Hypothalamus (tissue), 51 donors: ENCODE measurements at places on chromosomes 11 and 22.

DNA sequence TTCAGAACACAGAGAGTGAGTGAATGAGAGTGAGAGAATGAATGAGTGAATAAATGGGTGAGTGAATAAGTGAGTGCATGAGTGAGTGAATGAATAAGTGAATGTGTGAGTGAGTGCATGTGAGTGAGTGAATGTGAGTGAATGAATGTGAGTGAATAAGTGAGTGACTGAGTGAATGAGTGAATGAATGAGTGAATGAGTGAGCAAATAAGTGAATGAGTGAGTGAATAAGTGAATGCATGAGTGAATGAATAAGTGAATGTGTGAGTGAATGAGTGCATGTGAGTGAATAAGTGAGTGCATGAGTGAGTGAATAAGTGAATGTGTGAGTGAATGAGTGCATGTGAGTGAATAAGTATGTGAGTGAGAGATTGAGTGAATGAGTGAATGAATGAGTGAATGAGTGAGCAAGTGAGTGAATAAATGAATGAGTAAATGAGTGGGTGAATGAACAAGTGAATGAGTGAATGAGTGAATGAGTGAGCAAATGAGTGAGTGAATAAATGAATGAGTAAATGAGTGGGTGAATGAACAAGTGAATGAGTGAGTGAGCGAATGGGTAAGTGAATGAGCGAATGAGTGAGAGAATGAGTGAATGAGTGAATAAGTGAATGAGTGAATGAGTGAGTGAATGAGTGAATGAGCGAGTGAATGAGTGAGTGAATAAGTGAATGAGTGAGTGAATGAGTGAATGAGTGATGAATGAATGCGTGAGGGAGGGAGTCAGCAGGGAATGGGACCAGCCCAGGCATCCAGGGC is 21.3 kb upstream of the MUC5B start:
- no peak for DNase-seq

DNA sequence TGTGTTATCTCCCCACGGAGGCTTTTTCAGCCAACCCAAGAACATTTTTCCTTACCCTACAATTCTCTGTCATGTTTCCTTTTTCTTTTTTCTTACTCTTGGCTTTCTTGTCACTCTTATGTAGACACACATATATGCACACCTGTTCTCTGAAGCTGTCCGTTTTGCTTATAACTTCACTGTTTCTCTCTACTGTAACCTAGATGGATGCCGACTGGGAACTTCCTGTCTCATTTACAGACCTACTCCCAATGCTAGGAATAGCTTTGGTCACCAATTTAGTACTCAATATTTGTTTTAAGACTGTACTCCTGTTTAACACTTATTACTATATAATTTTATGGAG is 9.9 kb upstream of the CASP12 start:
- DNase-seq: no peak

DNA sequence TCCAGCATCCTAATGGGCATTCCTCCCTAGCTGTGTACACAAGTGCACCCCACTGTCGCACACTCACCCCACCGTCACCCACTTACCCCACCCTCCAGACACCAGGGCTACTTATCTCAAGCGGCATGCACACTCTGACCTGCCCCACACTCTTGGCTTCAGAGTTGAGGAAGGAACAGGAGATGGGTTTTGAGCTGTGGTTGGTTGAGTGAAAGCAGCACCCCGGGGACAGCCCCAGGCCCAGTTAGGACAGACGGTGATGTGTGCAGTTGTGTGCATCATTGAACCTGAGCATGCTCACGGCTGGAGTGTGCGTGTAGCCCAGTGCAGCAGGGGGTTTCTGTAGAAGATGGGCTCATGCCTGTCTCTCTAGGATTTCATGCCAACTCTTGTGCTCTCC is 32.5 kb downstream of the AHNAK start:
- no peak for DNase-seq

GRCh38 chr22:45318558-45319323 is 9.0 kb downstream of the FAM118A start:
- no peak for DNase-seq

DNA sequence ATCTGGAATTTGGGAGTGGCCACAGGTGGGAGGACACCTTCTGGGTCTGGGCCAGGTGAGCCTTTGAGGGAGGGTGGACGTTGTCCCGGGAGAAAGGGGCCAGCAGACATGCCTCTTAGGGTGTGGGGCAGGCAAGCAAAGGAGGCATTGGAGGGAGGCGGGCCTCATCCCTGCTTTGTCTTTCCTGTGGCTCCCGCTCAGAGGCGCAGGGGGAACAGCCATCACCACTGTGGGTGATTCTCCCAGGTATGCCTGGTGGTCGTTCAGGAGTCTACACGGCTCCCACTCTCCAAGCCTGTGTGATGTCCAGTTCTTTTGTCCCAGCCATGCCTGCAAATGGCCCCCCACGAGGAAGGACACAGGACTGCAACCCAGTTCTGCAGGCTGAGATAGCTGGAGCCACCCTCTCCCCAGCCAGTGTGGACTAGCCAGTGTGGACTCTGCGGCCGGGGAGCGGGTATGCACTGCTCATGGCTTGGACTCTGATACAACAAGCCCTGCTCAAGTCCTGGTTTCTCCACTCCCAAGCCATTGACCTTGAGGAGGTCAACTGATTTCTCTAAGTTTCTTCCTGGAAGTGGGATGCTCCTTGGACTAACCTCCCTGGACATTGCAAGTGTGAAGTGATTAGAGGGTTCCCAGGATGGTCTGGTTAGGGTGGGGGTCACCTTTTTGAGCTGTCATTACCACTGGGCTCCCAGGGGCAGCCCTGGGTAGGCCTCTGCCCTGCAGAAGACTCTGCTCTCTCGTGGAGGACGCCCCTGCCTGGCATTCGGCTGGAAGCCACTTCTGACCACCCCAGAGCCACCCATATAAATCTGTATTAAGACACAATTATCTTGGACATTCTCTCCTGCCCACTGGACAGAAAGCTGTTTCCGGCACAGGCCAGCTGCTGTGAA is 1151.2 kb downstream of the BRD1 start:
- no peak for DNase-seq

DNA sequence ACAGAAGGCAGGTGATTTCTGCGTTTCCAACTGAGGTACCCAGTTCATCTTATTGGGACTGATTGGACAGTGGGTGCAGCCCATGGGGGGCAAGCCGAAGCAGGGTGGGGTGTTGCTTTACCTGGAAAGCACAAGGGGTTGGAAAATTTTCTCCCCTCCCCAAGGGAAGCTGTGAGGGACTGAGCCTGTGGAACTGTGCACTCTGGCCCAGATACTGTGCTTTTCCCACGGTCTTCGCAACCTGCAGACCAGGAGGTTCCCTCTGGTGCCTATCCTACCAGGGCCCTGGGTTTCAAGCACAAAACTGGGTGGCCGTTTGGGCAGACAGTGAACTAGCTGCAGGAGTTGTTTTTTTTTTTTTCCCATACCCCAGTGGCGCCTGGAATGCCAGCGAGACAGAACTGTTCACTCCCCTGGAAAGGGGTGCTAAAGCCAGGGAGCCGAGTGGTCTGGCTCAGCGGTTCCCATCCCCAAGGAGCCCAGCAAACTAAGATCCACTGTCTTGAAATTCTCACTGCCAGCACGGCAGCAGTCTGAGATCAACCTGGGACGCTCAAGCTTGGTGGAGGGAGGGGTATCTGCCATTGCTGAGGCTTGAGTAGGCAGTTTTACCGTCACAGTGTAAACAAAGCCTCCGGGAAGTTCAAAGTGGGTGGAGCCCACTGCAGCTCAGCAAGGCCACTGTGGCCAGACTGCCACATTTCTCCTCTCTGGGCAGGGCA is 97.2 kb downstream of the JRKL start:
- DNase-seq: no peak

GRCh38 chr11:69220561-69221051 is 64.9 kb downstream of the SMIM38 start:
- DNase-seq: no peak

- no peak for DNase-seq
These were observed 741.1 kb upstream of the LUZP2 start for GRCh38 chr11:23755769-23756168.

- DNase-seq: no peak
These were observed 103.6 kb upstream of the OR9G4 start for GRCh38 chr11:56852131-56852530.

DNA sequence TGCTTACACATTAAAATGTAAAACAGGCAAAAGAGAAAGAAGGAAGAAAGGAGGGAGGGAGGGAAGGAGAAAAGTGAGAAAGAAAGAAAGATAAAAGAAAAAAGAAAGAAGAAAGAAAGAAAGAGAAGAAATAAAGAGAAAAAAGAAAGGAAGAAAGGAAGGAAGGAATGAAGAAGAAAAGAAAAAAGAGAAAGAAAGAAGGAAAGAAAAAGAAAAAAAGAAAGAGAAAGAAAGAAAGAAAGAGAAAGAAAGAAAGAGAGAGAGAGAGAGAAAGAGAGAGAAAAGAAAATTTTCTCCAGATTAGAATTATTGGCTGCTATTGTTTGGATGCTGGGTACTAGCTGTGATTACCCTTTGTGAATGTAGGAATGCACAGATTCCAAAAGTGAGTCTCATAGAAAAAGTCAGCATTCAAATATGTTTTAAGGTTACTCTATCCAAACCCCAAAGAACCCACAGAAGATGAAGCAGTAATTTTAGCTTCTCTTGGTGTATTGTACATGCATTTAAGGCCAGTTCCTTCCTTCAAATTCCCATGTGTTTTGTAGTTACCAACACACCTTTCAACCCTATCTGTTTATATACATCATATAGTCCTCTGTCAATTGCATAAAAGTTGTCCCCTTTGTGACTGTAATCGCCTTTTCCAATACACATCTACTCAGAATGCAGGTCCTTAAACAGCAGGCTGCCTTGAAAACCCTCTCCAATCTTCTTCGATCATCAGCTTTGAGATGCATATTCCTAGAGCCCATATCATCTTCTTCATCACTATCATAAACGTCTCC is 789 bp upstream of the FAM111A start:
- DNase-seq: no peak

DNA sequence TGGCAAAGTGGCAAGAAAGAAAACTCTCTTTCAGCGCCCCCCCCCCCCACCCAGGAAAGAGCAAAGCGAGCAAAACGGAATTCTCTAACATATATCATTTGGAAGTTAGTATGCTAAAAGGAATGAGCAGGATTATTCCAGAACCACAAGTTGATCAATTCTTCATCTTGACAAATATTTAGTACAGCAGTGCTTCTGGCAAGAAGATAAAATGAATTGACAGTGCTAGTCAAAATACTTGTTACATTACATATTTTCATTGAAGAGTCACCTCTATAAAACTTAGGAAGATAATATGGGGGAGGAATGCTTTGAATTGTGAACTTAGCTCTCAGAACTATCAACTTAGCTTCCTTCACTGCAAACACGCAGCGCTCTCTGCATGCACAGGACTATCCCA is 377.4 kb downstream of the DYNC2H1 start:
- DNase-seq: no peak

- DNase-seq: no peak
These were observed 2.8 kb upstream of the TTC12 start for GRCh38 chr11:113311536-113311935.

- DNase-seq: peak; percentile 22
These were observed 39.7 kb downstream of the RTL6 start for GRCh38 chr22:44458044-44459020.

DNA sequence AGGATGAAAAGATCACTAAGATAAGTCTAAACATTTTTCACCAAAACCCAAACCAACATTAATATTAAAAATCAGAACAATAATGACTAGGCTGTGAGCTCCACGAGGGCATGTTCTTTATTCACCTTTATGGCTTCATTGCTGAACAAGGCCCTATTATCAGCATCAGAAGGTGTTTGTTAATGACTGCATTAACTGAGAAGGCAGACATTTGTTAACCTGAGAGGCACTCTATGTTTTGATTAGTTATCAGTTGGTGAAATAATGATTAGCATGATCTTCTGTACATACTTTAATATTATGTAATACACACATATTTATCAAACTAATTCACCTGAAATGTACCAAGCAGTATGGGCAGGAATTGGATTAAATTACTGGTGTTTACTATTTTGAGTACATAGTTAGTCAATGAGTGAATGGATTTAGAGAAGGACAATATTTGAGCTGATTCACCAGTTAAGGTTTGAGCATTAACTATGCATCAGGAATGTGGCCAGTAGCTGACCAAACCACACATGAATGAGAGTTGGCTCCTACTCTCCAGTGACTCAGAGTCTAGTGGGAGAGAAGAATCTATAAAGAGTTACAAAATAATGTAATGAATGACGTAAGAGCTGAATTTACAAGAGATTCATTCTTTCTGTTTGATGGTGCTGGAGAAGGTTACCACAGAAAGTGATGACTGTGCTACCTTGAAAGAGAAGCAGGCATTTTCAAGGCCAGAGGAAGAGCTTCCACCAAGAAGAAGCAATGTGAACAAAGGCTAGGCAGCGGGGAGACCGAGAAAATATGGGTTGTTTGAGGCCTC is 6.7 kb downstream of the IL18 start:
- no peak for DNase-seq

DNA sequence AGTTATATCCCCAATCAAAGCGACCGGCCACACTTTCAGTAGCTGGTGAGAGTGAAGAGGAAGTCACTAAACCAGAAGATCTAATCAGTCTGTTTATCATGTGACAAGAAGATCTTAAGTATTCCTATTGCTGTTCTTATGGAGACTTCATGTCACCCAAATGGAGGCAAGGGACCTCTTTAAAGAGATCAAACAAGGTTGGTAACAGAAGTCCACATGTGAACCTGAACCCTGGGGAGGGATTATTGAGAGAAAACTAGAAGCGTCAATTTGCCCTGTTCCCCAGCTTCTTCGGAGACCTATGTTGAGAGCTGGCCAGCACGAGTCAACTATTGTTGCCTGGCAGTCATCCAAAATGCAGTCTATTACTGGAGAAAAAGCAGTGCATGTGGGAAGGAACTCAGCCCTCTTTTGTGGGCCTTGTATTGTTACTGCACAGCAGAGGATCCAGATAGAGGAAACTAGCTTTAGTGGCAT is 76.9 kb upstream of the CTSC start:
- no peak for DNase-seq

GRCh38 chr11:94132152-94132558 is 3.5 kb downstream of the PANX1 start:
- no peak for DNase-seq

DNA sequence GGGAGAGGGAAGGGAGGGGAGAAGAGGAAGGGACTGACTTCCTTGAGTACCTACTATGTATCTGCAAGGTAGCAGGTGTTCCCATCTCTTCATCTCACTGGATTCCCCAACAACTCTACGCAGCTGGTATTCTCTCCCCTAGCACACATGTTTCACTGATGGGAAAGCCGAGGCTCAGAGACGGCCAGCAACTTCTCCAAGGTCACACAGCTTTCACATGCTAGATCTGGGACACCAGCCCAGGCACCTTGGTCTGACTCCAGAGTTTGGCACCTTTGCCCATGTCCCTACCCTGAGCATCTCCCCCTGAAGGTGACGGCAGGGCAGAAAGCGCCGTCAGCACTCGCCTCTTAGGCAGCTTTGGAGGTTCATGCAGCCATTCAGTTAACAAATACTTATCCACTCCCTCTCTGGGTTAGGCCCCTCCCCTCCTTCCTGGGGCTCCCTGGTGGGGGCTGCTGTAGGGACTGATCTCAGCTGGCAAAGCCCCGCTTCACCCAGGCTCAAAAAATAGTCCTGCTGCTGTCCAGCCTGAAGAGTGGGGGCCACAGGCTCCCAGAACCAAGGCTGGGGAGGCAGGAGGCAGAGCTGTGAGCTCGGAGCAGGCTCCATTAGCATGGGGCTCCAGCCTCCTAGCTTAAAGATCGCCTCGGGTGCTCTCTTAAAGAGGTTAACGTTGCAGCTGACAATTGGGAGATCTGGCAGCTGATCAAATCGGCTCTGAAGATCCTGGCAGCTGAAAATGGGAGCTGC is 79.4 kb downstream of the IGLL1 start:
- no peak for DNase-seq

GRCh38 chr11:64563966-64564365 is 27.1 kb upstream of the SLC22A12 start:
- no peak for DNase-seq

GRCh38 chr11:65975771-65976170 is 14.2 kb downstream of the SART1 start:
- DNase-seq: no peak

GRCh38 chr11:2792381-2793250 is 92.8 kb upstream of the KCNQ1OT1 start:
- DNase-seq: no peak
